GM12878 (cell line): ENCODE measurements at places on chromosomes 1 and 21.

- H3K36me3 ChIP-seq = no peaks in the 10 kb centered on the region
- no peaks in the 10 kb centered on the region for H3K27me3 ChIP-seq
- H3K4me3 ChIP-seq = no peak overlapping the region
- H3K27ac ChIP-seq = no peak overlapping the region
- no peaks in the 10 kb centered on the region for H3K4me1 ChIP-seq
Observed at GRCh38 chr1:4787551-4787950, 133.1 kb downstream of the AJAP1 start.

DNA sequence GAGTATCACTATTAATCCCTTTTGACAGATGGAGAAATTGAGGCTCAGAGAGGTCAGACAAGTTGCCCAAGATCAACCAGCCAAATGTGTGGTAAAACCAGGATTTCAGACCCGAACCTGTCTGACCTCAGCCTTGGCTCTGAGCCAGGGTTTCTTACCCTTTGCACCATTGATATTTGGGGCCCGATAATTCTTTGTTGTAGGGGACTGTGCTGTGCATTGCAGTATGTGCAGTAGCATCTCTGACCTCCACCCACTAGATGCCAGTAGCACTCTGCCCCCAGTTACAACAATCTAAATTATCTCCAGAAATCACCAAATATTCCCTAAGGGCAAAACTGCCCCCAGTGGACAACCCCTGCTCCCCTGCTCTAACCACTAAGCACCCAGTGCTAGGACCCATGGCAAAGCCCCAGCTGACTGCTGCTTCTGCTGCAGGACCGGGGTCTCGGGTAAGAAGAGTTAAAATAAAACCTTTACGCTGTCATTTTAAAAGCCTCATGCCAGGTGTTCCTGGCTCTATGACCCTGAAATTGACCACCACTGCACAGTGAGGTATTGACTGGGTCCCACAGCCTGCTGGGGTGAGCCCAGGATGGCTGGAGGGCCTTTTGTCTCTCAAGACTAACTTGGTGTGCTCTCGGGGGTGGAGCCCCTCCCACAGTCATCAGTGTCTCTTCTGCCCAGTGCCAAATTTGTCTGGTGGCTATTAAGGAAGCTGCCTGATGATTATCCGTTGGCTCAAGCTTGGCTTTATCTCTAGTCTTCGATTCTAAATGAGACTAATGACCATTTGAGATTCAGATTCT lies 5.6 kb upstream of the MAN1C1 start:
- H3K36me3 ChIP-seq = no peaks in the 10 kb centered on the region
- no peak overlapping the region for H3K4me3 ChIP-seq
- no peak for DNase-seq
- no peaks in the 10 kb centered on the region for H3K27me3 ChIP-seq
- no peak overlapping the region for H3K27ac ChIP-seq

- no peaks in the 10 kb centered on the region; the same call in 1 of the 2 replicates for H3K4me1 ChIP-seq
- no peak overlapping the region for H3K4me3 ChIP-seq
- H3K36me3 ChIP-seq = no peaks in the 10 kb centered on the region
- H3K27ac ChIP-seq = no peak overlapping the region
Observed at GRCh38 chr1:25642574-25643108, 26.1 kb downstream of the MAN1C1 start.

- no peaks in the 10 kb centered on the region; the same call in 1 of the 2 replicates for H3K27me3 ChIP-seq
- no peak for DNase-seq
- H3K4me3 ChIP-seq = no peak overlapping the region
- H3K27ac ChIP-seq = no peak overlapping the region
Observed at GRCh38 chr1:235588916-235589515, 60.6 kb downstream of the GNG4 start.

GRCh38 chr1:179015396-179015795 lies 10.3 kb upstream of the FAM20B start:
- H3K27me3 ChIP-seq = no peaks in the 10 kb centered on the region; the same call in 1 of the 2 replicates
- H3K4me3 ChIP-seq = no peak overlapping the region
- H3K27ac ChIP-seq = no peak overlapping the region
- no peak for DNase-seq

DNA sequence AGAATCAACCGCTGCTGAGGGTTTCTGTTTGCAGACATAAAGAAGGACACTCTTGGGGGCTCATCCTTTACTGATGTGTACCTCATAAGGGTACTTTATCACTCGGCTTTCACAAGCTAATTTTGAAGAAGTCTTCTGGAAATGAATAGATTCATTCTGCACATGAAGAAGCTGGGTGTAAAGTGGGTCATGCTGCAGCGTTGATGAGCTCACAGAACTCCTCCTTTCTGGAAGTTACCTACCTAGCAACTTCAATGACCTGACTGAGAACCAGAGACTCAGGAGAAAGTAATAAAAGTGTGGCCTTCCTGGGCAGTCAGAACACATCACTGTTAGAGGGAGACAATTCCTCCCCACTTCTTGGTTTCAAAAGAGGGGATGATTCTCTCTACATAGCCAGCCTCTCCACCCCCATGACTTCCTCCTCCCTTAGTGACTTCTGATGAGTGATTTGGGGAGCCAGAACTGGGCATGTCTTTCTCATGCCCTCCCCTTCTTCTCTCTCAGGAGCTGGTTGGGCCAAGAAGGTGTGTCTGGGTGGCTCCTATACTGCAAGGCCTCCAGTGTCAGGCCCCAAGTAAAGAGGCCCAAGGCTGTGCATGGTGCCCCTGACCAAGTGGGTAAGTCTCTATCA lies 27.0 kb downstream of the PCNX2 start:
- H3K27ac ChIP-seq = no peak overlapping the region
- H3K4me3 ChIP-seq = no peak overlapping the region
- H3K36me3 ChIP-seq = no peaks in the 10 kb centered on the region
- no peak for DNase-seq
- peaks cover 9% of the 10 kb centered on the region for H3K4me1 ChIP-seq
- no peaks in the 10 kb centered on the region for H3K27me3 ChIP-seq

DNA sequence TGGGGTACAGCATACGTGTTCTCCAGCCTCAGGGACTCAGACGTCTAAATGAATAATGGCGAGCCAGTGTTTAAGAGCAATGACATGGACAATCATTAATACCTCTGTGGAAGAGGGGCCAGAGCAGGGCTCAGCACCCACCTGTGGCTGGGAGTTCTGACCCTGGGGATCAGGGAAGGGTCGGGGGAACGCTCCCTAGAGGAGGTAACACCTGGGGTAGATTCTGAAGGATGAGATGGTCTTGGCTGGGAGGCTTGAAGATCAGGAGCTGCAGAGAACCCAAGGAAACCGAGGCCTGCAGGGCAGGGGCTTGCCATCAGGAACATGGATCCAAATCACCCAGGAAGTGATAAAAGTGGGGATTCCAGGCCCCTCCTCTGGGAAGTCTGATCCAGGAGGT lies 138.2 kb upstream of the RUNX3 start:
- no peaks in the 10 kb centered on the region; the same call in none of the 2 replicates for H3K27me3 ChIP-seq
- H3K36me3 ChIP-seq = no peaks in the 10 kb centered on the region
- peaks cover 6% of the 10 kb centered on the region; the same call in 1 of the 2 replicates for H3K4me1 ChIP-seq
- no peak overlapping the region for H3K27ac ChIP-seq
- no peak for DNase-seq

DNA sequence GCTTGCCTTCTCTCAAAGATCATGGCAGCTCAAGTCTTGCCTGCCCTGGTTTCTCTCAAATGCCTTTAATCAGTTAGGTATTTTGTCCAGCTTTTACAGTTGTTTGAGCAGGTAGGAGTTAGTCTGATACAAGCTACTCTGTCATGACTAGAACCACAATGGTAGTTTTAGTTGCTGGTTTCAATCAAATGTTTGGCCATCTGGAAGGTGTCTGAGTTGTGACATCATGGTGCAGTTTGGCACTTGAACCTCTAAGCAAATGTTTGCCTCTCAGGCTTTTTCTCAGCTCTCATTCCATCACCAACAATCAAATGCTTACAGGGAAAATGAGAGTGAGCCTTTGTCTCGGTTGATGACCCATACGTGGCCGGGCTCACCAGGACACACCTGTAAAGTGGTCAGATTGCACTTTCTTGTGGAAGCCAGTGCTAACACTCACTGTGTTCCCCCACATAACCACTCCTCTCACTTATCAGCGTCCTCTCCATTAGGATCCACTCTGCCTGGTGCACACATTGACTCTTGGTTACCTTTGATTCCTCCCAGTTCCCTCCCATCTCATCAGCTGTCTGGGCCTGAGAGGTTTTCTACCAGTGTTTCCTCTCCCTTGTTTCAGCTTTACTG lies 67.5 kb downstream of the CCDC185 start:
- no peak overlapping the region for H3K4me3 ChIP-seq
- H3K27me3 ChIP-seq = no peaks in the 10 kb centered on the region; the same call in 1 of the 2 replicates
- H3K36me3 ChIP-seq = no peaks in the 10 kb centered on the region
